Uterus (tissue), 4 donors: ENCODE measurements at places on chromosomes 7 and 10.

DNA sequence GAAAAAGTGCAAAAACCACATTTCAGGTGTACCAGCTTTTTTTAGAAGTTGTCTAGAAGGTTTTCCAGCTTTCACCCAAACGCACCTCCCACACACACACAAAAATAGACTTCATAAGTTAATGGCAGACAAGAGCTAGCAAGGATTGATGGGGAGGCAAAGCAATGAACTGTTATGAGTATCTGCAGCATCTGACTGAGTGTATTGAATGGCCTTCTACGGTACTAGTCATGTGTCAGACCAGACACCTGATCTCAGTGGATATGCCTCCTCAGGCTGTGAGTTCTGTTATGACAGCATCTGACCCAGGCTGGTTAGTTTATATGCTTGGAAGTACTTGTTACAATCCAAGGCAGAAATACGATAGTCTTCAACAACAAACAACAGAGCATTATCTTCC is 406.1 kb upstream of the AUTS2 start:
- no peaks in the 10 kb centered on the region for H3K4me1 ChIP-seq
- no peaks in the 10 kb centered on the region for H3K36me3 ChIP-seq
- no peak overlapping the region for H3K4me3 ChIP-seq
- no peak for DNase-seq
- no peak overlapping the region for H3K27ac ChIP-seq

GRCh38 chr7:9778367-9778766 is 1195.3 kb upstream of the PHF14 start:
- H3K4me1 ChIP-seq, result no peaks in the 10 kb centered on the region
- no peak for DNase-seq
- no peak overlapping the region for H3K4me3 ChIP-seq
- H3K27ac ChIP-seq, result no peak overlapping the region
- H3K27me3 ChIP-seq, result no peaks in the 10 kb centered on the region

DNA sequence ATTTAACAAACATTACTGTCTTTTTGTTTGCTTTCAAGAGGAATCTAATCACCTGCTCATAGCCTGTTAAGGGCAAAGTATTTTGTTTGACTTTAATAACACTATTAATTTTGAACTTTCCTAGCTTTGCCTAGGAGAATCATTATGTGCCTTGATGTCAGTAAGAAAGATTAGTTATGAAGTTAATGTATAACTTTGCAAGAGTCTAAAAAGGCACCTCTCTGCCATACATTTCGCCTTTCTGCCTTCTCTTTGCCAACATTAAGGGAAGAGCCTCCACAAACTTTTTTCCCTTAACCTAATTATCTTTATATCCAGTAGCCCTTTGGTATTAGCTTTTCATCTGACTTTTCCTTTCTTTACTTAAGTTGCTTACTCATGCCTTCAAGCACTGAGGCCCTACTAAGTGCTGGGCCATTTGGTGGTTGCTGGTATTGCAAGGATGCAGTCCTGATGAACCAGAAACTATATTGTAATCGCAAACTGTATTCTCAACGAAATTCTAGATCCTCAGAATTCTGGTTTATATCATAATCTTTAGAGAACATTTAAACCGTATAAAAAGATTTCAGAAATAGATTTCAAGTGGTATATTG is 108.5 kb downstream of the SND1 start:
- no peak overlapping the region for H3K27ac ChIP-seq
- no peak for DNase-seq
- H3K27me3 ChIP-seq, result no peaks in the 10 kb centered on the region
- H3K4me1 ChIP-seq, result no peaks in the 10 kb centered on the region

DNA sequence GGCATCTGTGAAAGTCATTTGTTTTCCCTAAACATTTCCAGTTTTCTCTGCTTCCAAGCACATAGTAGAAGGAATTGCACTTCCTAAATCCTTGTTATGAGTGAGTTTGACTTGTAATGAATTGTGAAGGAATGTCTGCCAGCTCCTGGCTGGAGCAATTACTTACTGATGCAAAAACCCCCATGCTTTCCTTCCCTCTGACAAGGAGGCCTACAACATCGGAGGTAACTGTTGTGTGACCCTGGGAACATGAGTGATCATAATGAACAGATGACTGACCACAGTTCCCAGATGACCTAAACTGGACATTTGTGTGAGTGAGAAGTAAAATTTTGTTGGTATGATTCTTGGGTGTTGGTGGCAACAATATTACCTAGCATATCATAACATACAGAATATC is 21.4 kb upstream of the CPVL start:
- no peak for DNase-seq
- no peaks in the 10 kb centered on the region for H3K27me3 ChIP-seq
- no peak overlapping the region for H3K4me3 ChIP-seq
- H3K4me1 ChIP-seq, result no peaks in the 10 kb centered on the region
- no peak overlapping the region for H3K27ac ChIP-seq

DNA sequence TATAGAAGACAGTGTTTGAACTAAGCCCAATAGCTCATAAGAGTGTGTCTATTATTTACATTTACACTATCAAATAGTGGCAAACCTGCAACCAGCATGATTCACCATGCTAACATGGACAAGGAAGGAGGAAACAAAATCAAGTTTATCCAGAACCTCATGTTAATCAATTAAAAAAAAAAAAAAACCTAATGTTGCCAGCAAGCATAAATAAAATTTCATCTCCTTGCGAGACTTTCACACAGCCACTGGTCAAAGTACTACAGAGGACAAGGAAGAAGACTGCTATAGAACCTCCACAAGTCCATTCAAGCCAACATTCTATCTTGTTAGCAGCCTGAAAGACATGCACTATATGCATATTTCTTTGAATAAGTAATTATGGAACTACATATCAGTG is 9.7 kb downstream of the TM9SF3 start:
- no peaks in the 10 kb centered on the region for H3K27me3 ChIP-seq
- H3K27ac ChIP-seq, result no peak overlapping the region
- DNase-seq, result no peak
- H3K4me3 ChIP-seq, result no peak overlapping the region
- H3K4me1 ChIP-seq, result no peaks in the 10 kb centered on the region

DNA sequence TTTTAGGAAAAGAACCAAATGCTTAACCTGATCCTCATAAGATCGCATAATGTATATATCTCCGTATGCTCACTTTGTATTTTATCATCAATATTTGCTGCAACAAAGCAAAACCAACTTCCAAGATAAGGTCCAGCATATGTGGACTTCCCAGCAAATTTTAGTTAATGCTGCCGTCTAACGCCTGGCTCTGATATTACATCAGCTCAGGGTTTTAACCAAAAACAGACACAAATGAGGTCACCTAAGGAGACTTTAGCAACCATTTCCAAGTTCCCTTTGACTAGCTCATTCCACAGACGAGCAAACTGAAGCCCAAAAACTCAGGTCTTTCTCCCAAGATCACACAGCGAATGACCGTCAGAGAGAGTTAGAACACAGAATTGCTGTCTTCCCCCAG is 59.4 kb upstream of the UCN3 start:
- no peak overlapping the region for H3K4me3 ChIP-seq
- no peaks in the 10 kb centered on the region for H3K4me1 ChIP-seq
- no peak overlapping the region for H3K27ac ChIP-seq
- no peak for DNase-seq
- no peaks in the 10 kb centered on the region for H3K36me3 ChIP-seq

DNA sequence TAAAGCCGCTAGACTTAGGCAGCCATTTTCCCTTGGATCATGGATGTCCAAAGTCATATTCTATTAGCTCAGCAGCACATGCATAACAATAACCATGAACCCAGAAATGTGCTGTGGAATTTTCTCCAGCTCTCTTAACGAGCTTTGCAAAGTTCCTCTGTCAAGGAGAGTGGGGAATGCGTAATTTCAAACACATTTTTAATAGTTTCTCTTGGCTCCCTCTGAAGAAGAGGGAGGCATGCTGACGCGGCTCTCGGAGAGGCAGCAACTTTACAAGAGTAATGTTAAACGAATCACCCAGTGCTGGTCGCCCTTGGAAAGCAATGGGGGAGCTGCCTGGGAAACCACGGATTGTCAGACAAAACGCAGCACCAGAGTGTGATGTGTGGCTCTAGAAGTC is 114.8 kb downstream of the RAB18 start:
- no peaks in the 10 kb centered on the region for H3K36me3 ChIP-seq
- no peaks in the 10 kb centered on the region for H3K4me1 ChIP-seq
- H3K27me3 ChIP-seq, result no peaks in the 10 kb centered on the region
- peak; percentile 45 for DNase-seq
- no peak overlapping the region for H3K4me3 ChIP-seq

DNA sequence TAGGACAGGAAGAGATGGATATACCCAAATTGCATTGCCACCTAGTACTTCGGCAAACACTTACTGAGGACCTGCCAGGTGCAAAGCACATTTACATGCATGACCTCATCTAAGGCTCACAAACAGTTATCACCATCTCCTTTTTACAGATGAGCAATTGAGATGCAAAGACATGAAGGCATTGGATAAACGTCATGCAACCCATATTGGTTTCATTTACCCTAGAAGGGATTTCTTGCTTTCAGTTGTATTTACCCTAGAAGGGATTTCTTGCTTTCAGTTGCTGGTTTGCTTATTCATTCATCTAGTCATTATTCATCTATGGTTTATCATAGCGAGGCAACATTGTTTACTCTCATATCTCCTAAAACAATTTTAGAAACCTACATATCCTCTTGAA is 52.2 kb downstream of the STEAP1B start:
- no peaks in the 10 kb centered on the region for H3K36me3 ChIP-seq
- H3K4me1 ChIP-seq, result no peaks in the 10 kb centered on the region
- H3K27ac ChIP-seq, result no peak overlapping the region
- no peaks in the 10 kb centered on the region for H3K27me3 ChIP-seq
- DNase-seq, result no peak

GRCh38 chr10:119393019-119393418 is 149.5 kb downstream of the RGS10 start:
- H3K27me3 ChIP-seq, result no peaks in the 10 kb centered on the region
- no peak overlapping the region for H3K27ac ChIP-seq
- H3K4me3 ChIP-seq, result no peak overlapping the region
- peaks cover 5% of the 10 kb centered on the region for H3K4me1 ChIP-seq
- no peaks in the 10 kb centered on the region for H3K36me3 ChIP-seq

- peak overlapping the region; percentile 84 for H3K27ac ChIP-seq
- no peak for DNase-seq
- no peak overlapping the region for H3K4me3 ChIP-seq
- peaks cover 13% of the 10 kb centered on the region for H3K4me1 ChIP-seq
Measured at GRCh38 chr10:63236113-63236935, 103.2 kb downstream of the NRBF2 start.

DNA sequence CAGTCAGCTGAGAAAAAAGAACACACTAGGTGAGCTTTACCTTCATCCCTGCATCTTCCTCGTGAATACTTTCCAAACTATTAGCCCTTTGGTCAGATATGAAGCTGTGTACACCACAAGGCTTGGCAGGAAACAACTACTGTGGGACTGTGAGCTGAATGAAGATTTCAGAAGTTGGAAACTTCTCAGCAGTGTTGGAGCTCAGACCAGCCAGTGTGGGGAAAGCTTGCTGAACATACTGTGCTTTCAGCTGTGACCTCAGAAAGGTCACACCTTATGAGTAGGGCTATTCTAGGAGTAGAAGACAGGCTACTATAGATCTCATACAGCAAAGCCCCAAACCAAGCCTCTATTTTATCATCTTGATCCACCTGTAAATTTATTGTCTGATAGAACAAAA is 123.6 kb downstream of the EXOC4 start:
- no peak overlapping the region for H3K27ac ChIP-seq
- no peaks in the 10 kb centered on the region for H3K4me1 ChIP-seq
- DNase-seq, result no peak
- no peaks in the 10 kb centered on the region for H3K36me3 ChIP-seq
- no peaks in the 10 kb centered on the region for H3K27me3 ChIP-seq

GRCh38 chr10:96448021-96448457 is 65.7 kb downstream of the TLL2 start:
- peak; percentile 22 for DNase-seq
- H3K27me3 ChIP-seq, result no peaks in the 10 kb centered on the region
- H3K36me3 ChIP-seq, result no peaks in the 10 kb centered on the region
- no peak overlapping the region for H3K27ac ChIP-seq
- no peak overlapping the region for H3K4me3 ChIP-seq
- no peaks in the 10 kb centered on the region for H3K4me1 ChIP-seq

DNA sequence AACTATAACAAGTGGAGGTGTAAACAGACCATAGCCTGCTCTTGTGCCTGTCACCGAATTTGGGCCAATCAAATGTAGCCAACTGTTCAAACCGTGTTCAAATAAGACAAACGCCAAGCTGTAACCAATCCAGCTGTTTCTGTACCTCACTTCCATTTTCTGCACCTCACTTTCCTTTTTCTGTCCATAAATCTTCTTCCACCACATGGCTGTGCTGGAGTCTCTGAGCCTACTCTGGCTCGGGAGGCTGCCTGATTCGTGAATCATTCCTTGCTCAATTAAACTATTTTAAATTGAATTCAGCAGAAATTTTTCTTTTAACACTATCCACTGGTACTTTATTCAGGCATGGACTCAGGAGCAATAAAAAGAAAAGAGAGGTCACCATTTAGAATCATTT is 29.9 kb upstream of the COL1A2 start:
- H3K4me1 ChIP-seq, result no peaks in the 10 kb centered on the region
- no peak overlapping the region for H3K27ac ChIP-seq
- H3K4me3 ChIP-seq, result no peak overlapping the region
- no peaks in the 10 kb centered on the region for H3K36me3 ChIP-seq
- DNase-seq, result no peak

GRCh38 chr10:8416192-8416701 is 361.8 kb downstream of the GATA3 start:
- no peaks in the 10 kb centered on the region for H3K36me3 ChIP-seq
- H3K27me3 ChIP-seq, result no peaks in the 10 kb centered on the region
- H3K4me1 ChIP-seq, result no peaks in the 10 kb centered on the region
- no peak for DNase-seq
- no peak overlapping the region for H3K27ac ChIP-seq

DNA sequence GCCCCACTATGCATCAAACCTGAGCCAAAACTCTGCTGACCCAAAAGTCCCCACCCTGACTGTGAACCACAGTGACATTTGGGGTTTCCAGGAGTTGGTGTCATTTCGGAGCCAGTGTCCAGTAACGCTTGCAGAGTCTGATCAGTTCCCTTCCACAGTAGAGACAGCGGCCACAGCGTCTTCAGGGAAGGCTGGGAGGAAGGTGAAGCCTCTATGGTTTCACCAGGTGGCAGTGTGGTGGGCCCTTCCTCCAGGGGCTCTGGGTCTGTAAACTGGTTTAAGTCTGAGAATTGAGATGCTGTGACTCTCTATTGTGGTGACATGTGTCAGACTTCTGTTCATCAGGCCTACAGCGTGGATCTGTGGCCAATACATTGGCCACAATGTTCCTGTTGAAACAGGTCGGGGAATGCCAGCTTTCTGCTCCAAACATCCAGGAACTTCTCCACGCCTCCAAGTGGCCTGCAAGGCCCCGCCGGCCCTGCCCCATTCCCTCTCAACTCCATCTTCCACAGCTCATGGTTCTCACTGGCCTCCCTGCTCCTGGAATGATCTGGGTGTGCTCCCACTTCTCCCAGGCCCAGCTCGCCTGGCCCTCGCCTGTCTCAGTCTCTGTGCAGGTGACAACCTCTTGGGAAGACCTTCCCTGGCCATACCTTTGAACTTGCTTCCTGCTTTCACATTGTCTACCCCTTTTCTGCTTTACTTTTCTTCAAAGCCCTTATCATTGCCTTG is 124.5 kb upstream of the FAM20C start:
- no peak for DNase-seq
- H3K36me3 ChIP-seq, result no peaks in the 10 kb centered on the region
